ENCODE measurements at places on chromosomes 7 and 10.

- DNase-seq: peak; percentile 43
Observed at GRCh38 chr7:37732253-37732652, 48.7 kb downstream of the GPR141 start.

DNA sequence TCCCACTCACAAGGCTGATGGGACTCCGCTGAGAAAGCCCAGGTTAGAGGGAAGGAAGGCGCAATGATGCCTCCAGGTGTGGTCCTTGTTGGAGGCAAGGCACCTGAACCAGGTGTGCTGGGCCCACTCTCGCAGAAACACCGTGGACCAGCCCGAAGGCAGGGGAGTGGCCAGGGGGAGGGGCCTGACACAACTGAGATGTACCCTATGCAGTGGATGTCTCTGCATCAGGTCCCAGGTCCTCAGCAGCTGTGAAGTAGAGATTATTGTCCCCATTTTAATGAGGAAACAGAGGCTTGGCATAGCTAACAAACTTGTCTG, 32.0 kb downstream of the GBX1 start:
- no peak for DNase-seq

DNA sequence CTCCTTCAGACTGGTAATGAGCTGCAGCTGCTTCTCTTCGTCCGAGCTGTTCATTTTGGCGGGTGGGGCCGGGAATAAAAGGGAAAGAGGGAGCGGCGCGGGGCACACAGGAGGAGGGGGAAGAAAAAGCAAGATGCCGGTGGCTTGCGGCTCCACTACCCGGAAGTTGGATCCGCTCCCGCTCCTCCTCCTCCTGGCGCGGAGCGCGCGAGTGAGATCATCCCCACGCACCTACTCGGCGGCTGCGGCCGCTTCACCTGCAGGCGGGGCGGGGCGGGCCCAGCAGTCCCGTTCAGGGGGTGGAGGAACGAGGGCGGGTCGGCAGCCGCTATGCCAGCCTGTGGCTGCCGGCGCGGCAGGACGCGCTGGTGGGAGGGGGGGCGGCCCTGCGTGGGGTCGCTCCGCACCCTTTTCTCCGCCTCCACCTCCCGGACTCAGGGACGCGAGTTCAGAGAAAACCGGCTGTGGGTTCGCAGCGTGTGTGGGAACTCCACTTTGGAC, at the start of gene SHTN1:
TSS of gene SHTN1 (minus strand) at position 162 of the 501 bp plus-strand sequence. CDS start at position 54, 108 bp downstream.
- peak; percentile 79 for DNase-seq

DNA sequence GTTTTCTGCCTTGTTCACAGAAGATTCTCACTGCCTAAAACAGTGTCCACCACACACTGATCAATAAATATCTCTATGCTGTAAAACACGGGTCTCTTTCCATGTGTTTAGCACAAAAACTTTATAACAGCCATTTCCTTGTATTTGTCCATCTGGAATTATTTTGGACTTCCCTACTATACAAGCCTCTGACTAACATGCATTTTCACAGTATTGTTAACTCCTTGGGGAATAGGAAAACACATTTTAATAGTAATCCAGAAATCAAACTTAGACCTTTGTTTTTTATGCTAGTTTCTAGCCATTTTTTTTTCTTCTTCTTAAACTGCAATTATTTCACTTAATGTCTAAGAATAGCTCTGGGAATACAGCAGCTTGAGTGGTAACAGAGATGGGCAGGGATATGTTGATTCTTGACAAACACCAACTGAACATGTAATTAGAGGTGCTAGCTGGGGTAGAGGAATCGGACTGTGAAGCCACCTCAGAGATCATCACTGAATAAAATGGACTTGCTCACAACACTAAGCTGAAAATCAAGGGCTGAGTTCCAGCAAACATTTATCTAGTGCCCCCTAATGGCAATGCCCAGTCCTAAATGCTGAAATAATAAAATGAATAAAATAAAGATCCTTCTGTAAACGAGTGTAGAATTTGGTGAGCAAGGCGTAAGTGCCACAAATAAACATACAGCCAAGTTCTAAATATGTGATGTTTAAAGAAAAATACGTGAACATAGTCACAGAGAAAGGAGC, 593.1 kb downstream of the SORCS1 start:
- no peak for DNase-seq

DNA sequence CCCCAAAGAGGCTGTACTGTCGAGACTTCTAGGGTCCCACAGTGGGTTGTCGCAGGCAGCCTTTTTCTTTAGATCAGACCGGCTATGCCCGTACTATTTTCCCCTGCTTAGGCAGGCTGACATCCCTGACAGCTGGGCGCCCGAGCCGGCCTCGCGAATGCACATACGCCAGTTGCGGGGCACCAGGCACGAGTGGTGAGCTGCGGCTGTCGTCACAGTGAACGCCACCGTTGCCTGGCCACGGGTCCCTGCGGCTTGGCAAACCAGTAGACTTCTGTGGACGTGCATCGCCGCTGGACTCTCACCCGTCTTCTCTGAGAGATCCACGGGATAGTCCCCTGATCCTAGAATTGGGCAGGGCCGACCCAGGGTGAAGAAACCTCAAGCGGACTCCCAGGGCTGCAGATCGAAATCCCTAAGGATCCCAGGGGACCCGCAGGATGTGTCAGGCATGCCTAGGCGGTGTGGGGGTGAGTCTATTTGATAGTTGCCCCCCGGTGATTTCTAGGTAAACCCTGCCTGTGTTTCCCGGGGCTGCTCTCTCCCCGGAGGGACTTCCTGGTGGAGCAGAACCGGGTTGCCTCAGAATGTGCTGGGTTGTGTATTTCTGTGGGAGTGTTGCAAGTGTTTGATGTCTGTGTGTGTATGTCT, 33.0 kb upstream of the ZNF273 start:
- no peak for DNase-seq

DNA sequence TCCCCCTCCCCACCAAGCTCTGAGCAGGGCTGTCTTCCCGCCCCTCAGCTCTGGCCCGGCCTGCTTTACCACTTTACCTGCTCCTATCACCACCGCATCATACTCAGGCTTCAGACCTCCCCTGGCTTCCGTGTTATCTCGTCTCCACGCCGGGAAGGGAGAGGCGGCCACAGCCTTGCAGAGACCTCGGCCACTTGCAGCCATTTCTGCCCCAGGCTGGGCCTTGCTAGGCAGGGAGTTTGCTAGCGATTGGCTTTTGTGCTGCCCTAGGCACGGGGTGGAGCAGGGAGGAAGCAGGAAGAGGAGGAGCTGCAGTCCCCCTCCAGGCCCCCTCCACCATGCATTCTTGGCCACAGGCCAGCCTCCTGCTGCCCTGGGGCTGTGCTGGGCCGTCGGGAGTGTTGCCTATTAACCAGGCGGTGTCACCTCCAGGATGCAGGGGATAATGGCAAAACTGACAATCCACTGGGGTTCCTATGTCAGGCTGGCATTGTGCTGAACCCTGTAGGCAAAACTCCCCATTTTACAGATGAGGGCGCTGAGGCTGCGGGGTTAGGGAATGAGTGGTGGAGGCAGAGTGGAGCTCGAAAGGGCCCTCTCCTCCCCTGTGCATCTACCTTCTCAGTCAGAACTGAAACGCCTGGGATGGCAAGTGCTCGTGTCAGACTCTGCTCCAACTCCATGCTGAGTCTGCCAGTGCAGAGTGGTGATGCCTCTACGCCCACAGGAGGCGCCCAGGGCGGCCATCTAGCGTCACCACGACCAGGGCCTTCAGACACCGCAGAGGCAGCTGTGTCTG, at the start of gene PYROXD2:
TSS of gene PYROXD2 (minus strand) at position 251 of the 799 bp plus-strand sequence. CDS start at position 204, 47 bp downstream.
- DNase-seq: peak; percentile 95

DNA sequence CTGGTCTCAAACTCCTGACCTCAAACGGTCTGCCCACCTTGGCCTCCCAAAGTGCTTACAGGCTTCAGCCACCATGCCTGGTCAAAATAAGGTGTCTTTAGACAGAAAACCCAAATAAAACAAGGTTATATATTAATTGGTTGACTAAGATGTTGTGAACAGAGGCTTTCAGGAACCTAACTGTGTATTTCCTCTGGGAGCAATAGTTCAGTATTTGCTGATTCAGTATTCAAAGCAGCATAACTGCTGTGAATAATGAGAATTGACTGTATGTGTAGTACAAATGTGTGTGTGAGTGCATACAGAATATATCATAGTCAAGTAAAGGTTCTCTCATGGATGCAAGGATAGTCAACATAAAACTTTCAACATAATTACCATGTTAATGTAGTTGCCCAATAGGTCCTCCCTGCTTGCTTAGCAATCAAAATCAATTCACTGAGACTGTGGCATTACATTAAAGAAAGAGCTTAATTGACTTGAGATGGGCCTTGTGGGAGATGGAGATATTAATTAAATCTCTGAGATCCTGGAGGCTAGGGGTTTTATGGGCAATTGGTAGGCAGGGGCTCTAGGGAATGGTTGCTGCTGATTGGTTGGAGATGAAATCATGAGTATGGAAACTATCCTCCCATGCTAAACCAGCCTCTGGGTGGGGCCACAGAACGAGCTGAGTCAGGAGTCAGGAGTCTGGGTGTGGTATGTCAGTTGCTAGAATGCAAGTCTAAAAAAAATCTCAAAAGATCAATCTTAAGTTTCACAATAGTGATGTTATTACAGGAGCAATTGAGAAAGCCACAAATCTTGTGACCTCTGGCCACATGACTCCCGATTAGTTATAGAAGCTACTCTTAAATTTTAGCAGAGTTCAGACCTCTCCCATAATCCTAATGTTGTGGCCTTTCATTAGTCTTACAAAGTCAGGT, 162.7 kb downstream of the AKR1D1 start:
- no peak for DNase-seq

- DNase-seq: peak; percentile 63
Observed at GRCh38 chr7:27210441-27211083, 10.7 kb upstream of the HOXA13 start.

GRCh38 chr10:71621231-71622153, 98.1 kb downstream of the C10orf105 start:
- DNase-seq: peak; percentile 48

DNA sequence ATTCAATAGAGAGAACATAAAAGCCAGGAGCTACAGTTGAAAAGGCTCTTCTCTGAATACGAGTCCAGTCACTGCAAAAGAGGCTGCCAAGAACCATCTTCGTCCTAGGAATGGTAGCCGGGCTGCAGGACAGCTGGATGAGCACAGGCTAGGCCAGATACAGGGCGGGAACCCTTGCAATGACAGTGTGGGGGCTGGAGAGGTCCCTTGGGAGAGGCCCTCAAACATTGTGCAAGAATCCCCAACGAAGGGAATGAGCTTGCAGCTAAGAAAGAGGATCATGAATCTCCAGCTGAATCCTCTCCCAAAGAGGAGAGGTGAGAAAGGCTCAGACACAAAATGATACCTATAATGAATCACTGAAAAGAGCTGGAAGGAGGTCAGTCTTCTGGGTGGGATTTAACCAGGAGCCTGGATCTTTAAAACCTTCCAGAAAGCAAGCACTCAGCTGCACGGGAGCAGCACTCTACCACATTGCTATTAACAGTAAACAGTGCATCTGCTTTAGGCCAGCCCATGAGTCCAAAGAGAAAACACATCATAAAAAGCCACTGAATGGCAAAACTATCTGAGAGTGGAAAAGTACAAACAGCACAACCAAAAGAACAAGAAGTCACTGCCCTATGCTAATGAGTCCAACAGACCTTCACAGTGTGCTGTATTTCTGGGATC, 287.9 kb downstream of the TNS3 start:
- peak; percentile 68 for DNase-seq

- DNase-seq: peak; percentile 53
Observed at GRCh38 chr7:149741629-149742028, 31.8 kb downstream of the ZNF467 start.

DNA sequence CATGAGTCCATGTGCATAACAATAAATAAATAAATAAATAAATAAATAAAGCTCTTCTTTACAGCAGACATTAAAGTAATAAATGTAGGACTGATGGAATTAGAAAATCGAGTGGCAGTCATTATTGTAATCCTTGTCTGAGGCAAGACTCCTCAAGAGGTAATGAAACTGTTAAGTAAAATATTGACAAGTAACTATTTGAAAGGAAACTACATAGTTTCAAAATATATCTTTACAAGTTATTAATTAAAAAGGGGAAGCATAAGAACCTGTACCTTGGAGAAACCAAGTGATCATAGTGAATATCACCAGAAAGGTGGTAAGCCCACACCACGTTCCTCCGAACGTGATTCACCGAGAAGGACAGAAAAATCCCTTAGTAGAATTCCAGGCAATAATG, 285.6 kb upstream of the SORCS1 start:
- no peak for DNase-seq

- DNase-seq: no peak
Observed at GRCh38 chr10:123972481-123973401, 81.1 kb upstream of the CPXM2 start.

GRCh38 chr7:139733751-139734150, 44.0 kb downstream of the HIPK2 start:
- no peak for DNase-seq

GRCh38 chr10:89279421-89279869, 22.4 kb upstream of the IFIT2 start:
- DNase-seq: no peak

DNA sequence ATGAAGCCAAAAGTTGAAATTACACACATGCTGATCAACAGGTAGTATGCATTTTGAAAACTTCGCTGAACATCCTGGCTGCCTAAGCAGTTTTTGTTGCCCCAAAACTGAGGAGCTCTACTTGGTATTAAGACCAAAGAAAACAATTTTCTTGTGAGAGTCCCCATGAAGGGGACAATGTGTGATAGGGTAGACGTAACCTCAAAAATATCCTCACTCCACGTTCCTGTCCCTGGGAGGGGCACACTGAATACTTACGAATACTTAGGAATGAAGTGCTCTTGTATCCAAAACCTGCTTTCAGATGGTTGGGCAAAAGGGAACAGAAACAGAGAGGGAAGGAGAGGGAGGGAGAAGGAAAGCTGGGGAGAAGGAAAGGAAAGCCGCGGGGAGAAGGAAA, 24.7 kb downstream of the CCDC6 start:
- no peak for DNase-seq

All from left ventricle myocardium superior (tissue), 1 donor.